ENCODE measurements at places on chromosomes 3 and 15.
A peak's percentile ranks its signal among the peaks of the same experiment; 100 is the strongest.

DNA sequence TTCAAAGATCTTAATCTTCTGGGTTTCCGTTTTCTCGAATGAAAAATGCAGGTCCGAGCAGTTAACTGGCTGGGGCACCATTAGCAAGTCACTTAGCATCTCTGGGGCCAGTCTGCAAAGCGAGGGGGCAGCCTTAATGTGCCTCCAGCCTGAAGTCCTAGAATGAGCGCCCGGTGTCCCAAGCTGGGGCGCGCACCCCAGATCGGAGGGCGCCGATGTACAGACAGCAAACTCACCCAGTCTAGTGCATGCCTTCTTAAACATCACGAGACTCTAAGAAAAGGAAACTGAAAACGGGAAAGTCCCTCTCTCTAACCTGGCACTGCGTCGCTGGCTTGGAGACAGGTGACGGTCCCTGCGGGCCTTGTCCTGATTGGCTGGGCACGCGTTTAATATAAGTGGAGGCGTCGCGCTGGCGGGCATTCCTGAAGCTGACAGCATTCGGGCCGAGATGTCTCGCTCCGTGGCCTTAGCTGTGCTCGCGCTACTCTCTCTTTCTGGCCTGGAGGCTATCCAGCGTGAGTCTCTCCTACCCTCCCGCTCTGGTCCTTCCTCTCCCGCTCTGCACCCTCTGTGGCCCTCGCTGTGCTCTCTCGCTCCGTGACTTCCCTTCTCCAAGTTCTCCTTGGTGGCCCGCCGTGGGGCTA is at the start of the genes B2M and PATL2:
B2M (plus strand) TSS at position 422 of the 647 bp plus-strand sequence; CDS start at position 452, 30 bp downstream.
PATL2 (minus strand) TSS at position 228 of the 647 bp plus-strand sequence. CDS start 34,833 bp downstream, outside the sequence.
- DNase-seq: peak; percentile 92

GRCh38 chr3:184618811-184619210 is 57.2 kb downstream of the EPHB3 start:
- DNase-seq: no peak

- no peak for DNase-seq
Measured at GRCh38 chr15:35078221-35078915, 6.7 kb downstream of the NANOGP8 start.

DNA sequence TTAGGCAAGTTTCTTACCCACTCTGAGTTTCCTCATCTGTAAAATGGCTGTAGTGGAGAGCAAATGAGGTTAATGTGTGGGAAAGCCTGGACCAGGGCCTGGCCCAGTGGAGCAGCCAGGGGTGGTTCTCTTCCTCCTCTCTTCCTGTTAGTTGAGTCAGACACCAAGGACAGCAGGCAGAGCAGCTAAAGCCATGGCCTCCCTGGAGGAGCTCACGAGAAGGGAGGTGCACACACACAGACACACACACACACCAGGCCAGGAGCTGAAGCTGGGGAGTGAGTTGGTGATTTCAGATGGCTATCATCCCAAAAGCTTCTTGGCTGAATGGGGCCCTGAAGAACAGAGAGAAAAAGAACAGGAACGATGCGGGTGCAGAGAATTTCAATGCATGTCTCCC is 33.2 kb upstream of the TSPAN3 start:
- no peak for DNase-seq

GRCh38 chr3:171729452-171730334 is 80.6 kb downstream of the PLD1 start:
- DNase-seq: no peak

DNA sequence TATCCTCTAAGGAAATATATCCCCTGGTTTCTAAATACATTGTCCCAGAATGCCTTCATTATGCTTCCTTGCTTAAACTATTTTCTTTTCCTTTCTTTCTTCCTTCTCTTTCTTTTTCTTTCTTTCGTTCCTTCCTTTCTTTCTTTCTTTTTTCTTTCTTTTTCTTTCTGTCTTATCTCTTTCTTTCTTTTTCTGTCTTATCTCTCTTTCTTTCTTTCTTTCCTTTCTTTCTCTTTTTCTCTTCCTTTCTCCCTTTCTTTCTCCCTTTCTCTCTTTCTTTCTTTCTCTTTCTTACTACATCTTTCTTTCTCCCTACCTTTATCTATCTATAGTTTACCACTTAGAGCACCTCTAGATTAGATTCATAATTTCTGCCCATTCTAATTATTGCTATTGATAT is 552.1 kb downstream of the PYDC2 start:
- DNase-seq: no peak

DNA sequence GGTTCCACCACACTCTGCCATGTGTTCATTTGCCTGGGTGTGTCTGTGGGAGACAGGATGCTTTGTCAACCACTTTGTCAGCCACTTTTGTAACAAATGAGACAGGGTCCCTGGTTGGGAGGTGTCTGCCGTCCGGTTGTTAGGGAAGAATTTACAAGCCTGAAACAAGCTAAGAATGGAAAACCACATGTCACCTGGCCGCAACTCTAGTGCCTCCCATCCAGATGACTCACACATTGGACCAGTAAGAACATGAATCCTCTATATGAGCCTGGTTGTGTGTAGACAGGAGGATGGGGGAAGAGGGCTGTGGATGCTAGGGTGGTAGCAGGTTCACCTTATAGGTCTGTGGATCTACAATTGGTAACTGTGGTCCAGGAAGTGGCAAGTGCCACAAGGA is 335.3 kb downstream of the CLSTN2 start:
- DNase-seq: no peak

GRCh38 chr3:151777880-151778279 is 36.0 kb upstream of the AADAC start:
- no peak for DNase-seq

- DNase-seq: no peak
Measured at GRCh38 chr3:122799322-122799721, 4.5 kb downstream of the SLC49A4 start.

DNA sequence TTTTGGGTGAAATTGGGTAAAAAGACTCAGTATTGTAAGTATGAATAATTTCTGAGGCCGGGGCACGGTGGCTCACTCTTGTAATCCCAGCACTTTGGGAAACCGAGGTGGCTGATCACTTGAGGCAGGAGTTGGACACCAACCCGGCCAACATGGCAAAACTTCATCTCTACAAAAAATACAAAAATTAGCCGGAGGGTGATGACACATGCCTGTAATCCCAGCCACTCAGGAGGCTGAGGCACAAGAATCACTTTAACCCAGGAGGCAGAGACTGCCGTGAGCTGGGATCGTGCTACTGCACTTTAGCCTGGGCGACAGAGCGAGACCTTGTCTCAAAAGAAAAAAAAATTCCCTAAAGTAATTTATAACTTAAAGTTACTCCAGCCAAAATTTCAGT is 162.2 kb downstream of the APBA2 start:
- DNase-seq: no peak

GRCh38 chr15:91413142-91413541 is 313.1 kb downstream of the SV2B start:
- DNase-seq: no peak

DNA sequence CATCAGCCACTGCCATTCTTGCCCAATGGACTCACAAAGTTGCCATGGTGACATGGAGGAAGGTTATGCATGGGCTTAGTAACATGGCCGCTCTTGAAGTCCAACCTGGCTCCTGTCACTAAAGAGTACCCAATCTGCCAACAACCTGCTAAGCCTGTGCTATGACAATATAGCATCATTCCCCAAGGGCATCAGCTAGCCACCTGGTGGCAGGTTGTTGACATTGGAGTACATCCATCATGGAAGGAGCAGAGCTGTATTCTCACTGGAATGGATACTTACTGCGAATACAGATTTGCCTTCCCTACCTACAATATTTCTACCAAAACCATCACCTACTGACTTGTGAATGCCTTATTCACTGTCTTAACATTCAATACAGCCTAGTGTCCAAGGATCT is 138.9 kb upstream of the RORA start:
- no peak for DNase-seq

GRCh38 chr3:46627078-46627477 is 14.8 kb downstream of the FAM240A start:
- no peak for DNase-seq

DNA sequence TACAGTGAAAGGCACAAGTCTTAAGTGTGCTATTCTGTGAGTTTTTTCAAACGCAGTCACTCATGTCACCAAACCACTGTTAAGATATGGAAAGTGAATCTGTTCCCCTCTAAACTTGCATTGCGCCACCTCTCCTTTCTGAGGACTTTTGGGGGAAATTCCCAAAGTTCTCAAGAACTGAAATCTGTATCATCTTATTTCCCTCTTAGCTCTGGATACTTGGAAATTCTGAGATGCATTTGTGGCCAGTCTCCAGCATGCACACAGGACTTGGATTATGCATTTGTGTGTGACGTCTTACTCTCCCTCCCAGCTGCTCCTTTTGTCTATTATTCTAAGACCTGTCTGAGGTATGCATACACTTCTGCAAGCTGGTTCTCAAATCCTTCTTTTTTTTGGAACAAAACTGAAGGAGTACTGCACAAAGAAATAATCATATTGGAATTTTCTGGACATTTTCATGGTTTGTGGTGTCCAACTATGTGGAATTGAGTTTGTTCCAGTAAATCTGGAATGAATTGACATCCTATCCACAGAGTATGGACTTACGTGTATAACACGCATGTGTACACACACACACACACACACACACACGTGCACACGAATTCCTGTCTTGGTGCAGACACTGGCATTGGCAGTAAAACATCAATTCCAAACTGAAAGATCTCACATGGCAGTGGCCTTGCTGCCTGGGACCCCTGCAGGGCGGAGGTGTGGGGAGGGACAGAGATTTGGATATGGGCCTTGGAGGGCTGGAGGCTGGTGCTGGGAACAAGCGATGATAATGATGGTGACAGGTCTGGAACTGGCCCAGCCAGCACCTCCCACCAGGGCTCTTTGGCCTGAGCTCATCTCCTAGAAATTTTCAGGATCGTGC is 8.2 kb upstream of the LCTL start:
- no peak for DNase-seq

DNA sequence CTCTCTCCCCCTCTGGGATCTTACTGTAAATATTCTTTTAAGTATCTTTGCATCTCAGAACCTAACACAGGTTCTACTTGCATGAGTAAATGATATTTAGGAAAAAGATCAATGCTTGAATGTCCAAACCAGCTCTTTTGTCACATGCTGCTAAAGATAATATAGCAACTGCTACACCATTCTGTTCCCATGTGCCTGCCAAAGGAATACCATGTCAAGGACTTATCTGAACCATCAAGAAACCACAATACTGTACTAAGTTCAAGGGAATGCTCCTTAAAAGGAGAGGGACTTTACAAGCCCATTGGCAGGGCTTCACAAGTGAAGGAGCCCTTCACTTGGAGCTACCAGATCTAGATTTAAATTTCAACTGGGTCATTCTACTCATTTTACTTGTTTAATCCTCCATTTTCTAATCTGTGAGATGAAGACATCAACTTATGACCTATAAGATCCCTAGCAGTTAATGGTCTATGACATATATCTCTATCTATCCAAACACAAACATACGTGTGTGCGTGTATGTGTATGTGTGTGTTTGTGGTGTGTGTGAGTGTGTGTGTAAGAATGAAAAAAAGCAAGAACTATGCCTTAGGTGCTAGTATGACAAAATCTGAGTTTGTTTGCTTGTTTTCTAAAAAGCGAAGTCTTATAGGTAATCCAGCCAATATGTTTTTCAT is 13.0 kb upstream of the SEC62 start:
- no peak for DNase-seq

DNA sequence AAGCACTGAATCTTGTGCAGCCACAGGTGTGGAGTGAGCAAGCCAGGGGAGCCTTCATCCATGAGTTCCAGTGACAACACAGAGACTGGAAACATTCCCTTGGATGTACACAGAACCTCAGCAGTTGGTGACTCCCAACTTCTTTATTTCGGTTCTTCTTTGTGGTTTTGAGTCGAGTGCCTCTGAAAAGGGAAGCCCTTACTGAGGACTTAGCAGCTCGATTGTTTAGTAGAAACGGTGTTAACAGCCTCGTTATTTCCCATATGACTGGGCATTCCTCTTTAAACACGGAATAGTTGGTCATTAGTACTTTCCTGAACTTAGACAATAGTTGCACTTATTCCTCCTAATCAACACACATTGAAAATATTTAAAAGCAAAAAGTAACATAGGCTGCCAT is 7.7 kb downstream of the SLCO3A1 start:
- DNase-seq: no peak

DNA sequence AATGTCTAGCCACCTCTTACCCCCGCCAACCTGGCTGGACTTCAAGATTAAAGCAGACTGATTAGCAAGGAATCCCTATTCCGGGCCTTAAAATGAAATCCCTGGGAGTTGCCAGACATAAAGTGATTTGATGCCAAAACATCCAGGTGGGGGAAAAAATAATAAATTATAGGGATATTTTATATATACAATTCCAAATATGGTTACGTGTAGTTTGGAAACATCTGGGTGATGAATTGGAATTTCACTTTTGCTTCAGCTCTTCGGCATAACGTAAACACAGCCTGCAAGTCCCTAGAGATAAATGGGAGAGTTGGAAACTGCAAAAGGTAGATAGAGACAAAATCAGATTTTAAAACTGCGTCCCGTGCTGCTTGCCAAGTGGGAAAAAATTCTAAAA is 545.5 kb upstream of the MDFIC2 start:
- DNase-seq: no peak

DNA sequence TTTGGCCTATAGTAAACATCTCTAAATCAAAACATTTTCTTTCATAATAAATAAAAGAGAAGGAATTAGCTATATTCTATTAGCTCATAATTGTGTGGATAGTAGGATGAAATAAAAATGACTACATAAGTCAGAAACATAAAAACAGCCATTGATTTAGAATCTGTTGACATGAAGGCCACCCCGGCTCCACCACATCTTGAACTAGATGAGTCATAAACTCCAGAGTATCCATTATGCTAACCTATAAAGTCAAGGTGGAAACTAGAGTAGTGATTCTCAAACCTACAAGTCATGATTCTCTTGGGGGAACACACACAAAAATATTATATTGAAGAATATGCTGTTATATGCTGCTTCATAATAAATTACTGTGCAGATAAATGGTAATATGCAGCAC is 831.0 kb downstream of the TUSC7 start:
- no peak for DNase-seq

DNA sequence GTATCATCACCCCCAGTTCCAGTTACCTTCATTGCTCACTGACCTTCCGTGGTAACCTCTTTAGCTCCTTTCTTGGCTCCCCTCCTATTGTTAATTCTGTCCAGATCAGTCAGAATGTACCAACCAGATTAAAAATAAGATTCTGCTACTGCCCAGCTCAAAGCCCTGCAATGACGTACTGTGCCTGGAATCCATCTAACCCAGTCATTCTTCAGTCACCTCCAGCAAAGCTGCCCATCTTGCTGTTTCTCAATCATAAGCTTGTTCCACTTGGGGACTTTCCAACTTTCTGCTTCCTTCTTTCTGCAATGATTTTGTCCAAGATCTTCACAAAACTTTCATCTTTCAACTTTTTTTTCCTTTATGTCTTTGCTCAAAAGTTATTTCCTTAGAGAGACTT is 512.0 kb upstream of the ZNF385D start:
- no peak for DNase-seq

GRCh38 chr3:99409961-99410360 is 228.4 kb upstream of the COL8A1 start:
- DNase-seq: no peak

- peak; percentile 24 for DNase-seq
Measured at GRCh38 chr15:56244811-56245576, 1.3 kb upstream of the RFX7 start.

DNA sequence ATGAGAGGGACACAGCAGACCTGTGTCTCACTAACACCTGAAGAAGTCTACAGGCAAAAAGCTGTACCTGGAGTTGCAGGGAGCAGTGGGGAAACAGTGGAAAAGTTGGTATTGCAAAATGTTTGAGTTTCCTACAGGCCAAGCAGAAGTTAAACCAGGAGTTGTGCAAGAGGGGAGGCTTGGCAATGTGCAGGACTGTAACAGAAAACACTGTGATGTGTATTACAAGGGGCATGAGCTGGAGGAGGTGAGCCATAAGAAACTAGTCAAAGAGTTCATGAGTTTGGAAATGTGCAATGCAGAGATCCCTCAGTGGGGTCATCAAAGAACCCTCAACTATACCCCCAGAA is 47.1 kb upstream of the SERPINI2 start:
- no peak for DNase-seq
